Coronary artery (tissue), 2 donors: ENCODE measurements at places on chromosomes 11 and 22.

DNA sequence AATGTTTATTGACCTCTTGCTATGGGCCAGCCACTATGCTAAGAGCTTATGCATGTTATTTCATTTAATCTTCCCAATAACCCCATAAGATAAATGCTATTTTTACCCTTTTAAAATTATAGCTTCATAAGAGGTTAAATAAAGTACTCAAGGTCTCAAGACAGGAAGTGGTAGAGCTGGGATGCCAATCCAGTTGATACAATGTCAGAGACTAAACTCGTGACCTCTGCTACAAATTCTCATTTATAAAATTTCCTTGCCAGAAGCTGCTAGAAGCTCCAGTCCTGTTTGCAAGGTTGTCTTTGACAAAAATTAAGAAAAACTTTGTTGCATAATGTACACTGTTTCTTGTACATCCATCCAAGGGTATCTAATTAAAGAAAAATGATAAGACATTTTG is 265.9 kb upstream of the MPPED2 start:
- DNase-seq: no peak

DNA sequence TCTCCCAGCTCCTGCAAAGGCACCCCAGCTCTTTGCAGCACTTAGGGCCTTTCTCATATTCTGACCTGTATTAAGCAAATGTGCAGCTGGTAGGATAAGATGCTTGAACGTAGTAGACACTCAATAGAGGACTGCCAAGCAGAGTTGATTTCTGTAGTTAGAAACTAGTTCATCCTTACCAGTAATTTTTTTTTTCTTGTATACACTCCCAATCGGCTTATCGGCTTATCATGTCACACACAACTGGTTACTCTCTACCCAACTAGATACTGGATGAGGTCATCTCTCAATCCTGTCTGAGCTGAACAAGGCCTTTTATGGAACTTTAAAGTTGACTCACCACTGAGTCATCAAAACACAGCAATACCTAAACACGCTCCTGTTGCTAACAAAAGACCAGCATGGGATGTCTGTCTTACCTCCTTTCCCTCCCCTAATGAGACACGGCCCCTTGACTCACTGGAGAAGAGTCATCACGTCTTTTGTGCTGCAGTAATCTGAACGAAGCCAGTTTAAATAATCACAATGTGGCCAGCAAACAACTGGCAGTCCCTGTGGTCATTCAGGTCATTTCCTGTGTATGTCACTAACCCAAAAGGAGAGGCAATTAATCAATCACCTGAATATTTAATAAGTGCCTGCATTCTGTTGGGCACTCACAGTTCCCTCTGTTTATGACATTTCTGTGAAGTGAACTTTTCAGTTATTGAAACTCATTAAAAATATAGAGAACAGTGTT is 7.5 kb upstream of the WEE1 start:
- DNase-seq: peak; percentile 85

DNA sequence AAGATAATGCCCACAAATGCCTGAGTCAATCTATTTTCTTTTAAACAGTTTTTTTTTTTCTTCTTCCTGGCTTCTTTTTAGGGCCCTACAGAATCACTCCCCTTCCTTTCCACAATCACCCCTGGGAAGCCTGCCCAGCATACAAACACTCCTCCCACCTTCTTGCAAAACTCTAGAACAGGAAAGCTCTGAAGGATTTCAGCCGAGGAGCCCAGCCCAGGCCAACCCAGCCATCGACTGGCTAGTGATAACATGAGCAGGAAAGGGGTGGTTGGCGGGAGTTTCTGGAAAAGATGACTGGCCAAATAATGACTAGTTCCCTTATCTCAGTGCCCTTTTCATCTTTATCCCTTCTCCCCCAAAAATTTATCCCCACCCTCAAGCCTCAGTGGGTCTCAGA is 68.2 kb downstream of the USP35 start:
- DNase-seq: peak; percentile 89

DNA sequence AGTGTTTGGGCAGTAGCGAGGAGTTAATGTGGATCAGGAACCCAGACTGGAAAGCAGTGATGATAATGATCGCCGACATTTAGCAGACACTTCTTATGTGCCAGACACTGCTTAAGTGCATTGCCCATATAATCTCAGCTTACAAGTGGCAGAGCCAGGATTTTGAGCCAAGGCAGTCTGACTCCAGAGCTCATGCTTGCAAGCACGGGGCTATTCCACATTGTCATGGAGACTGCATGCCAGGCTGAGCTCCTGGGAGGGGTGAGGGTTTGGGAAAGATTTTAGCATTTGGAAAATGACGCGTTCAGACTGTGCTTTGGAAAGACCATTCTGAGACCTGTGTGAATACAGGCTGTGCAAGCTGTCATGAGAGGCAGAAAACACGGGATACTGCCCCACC is 302.7 kb downstream of the DDX10 start:
- DNase-seq: no peak

DNA sequence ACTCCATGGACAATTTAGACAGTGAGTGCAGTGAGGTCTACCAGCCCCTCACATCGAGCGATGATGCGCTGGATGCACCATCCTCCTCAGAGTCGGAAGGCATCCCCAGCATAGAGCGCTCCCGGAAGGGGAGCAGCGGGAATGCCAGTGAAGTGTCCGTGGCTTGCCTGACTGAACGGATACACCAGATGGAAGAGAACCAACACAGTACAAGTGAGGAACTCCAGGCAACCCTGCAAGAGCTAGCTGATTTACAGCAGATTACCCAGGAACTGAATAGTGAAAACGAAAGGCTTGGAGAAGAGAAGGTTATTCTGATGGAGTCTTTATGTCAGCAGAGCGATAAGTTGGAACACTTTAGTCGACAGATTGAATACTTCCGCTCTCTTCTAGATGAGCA is 51.4 kb downstream of the SPECC1L start:
- DNase-seq: no peak

GRCh38 chr22:48944751-48945620 is 882.7 kb downstream of the BRD1 start:
- peak; percentile 26 for DNase-seq

GRCh38 chr11:119608781-119609180 is 120.2 kb downstream of the NECTIN1 start:
- no peak for DNase-seq

DNA sequence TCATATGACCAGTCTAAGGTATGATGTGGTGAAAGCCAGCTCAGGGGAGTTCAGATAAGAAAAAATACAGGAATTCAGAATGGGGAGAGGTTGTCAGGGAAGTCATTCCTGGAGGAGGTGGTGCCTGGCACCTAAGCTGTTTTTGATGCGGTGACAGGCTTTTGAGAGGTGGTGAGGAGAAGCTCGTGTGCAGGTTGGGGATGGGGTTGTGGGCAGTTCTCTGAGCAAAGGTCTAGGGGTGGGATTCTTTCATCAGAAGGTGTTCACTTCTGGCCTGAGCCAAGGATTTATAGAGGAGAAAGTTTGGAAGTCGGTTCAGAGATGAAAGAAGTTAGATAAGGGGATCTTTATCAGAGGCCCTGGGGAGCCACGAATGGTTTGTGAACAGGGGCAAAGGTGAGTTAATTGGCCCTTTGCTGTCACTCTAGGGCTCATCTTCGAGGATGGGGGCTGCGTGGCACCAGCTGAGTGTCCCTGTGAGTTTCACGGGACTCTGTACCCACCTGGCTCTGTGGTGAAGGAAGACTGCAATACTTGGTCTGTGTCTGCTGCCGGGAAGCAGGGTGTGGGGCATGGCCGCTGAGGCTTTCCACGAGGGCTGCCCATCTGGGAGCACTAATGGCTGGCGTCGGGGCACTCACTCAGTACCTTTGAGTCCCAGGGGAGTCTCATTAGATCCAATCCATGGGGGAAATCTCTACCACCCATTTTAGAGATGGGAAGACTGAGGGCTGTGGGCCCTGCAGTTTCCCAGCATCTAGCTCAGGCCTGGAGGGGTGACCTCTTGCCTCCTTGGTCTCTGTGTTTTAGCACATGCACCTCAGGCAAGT is 13.4 kb downstream of the OTOG start:
- peak; percentile 56 for DNase-seq

DNA sequence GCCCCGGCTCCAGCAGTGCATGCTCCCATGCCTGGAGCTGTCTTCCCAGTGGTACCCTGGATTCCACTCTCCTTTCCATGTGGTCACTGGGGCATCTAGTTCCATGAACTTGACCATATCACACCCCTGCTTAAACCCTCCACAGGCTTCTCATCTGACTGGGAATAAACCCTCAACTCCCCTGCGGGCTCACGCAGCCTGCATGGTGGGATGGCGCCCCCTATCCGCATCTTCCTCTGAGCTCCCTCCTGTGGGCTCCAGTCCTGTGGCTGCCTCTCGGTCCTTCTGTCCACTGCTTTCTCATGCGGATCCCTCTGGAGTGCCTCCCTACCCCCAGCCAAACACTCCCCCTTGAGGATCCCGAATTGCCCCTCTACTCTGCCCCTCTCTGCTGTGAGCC is 41.4 kb upstream of the TTLL12 start:
- no peak for DNase-seq

DNA sequence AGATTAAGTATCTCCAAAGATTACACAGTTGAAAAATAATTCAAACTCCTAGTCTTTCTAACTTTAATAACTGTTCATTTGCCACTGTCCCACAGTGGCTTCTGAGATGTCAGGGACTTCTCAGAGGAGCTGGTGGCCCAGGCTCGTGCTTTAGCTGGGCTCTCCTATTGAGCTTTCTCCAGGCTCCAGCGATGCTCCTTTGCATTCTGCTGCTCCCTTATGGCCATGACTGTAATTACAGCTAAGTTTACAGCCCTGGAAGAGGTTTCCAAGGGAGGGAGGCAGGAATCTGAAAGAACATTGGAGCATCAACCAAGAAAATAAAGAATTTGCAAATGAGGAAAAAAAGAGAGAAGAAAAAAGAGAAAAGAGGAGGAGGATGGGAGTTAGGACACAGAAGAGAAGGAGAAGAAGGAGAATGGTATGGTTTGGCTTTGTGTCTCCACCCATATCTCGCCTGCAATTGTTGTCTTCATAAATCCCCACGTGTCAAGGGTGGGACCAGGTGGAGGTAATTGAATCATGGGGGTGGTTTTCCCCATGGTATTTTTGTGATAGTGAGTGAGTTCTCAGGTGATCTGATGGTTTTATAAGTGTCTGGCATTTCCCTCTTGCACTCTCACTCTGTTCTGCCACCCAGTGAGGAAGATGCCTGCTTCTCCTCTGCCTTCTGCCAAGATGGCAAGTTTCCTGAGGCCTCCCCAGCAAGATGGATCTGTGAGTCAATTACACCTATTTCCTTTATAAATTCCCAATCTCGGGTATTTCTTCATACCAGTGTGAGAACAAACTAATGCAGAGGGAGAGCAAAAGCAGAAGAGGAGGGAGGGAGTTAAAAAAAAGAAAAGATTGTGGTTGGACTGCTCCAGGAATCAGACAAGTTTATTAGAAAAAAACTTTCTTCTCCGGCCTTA is 857.0 kb downstream of the KCNA4 start:
- no peak for DNase-seq

GRCh38 chr22:29117799-29118477 is 45.1 kb downstream of the KREMEN1 start:
- DNase-seq: no peak

GRCh38 chr11:92253421-92253820 is 28.8 kb downstream of the FAT3 start:
- DNase-seq: no peak

- no peak for DNase-seq
Observed at GRCh38 chr11:101912823-101913284, 2.0 kb upstream of the CEP126 start.

GRCh38 chr11:111815489-111815888 is 49.3 kb upstream of the PPP2R1B start:
- DNase-seq: no peak

- DNase-seq: no peak
Observed at GRCh38 chr11:25824688-25825087, 507.2 kb upstream of the ANO3 start.

DNA sequence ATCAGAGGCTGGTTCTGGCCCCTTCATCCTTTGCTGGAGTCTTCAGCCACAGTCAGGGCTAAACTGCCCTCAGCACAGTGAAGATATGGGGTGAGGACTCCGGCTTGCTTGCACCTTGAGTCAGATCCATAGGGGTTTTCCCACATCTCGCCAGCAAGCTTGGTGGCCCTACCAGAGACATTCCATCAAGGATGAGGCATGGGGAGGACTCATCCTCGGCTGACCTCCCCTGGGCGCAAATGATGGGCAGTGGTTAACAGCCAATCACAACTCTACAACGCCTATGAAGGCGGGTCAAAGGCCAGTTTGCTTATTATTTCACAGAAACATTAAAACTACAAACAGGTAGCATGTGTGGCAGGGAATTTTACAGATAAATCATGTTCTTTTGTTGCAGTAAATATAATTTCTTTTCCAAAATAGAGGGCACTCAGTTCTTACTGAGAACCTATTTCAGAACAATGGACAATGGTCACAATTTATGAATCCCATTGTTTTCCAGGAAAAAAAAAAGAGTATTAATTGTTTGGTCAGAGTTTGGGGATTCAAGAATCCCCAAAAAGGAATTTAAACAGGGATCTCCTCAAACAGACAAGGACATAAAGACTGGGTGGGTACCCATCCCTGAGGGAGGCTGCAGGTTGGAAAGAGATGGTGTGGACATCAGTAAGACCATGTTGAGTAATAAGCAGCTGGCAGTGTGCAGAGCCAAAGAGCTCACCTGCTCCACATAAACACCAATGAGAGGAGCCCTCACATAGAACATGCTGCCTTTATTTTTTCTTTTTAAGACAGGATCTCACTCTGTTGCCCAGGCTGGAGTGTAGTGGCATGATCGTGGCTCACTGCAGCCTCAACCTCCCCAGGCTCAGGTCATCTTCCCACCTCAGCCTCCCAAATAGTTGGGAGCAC is 14.8 kb downstream of the PLAAT3 start:
- no peak for DNase-seq

GRCh38 chr11:18270102-18270501 is 4.0 kb downstream of the SAA1 start:
- DNase-seq: no peak

DNA sequence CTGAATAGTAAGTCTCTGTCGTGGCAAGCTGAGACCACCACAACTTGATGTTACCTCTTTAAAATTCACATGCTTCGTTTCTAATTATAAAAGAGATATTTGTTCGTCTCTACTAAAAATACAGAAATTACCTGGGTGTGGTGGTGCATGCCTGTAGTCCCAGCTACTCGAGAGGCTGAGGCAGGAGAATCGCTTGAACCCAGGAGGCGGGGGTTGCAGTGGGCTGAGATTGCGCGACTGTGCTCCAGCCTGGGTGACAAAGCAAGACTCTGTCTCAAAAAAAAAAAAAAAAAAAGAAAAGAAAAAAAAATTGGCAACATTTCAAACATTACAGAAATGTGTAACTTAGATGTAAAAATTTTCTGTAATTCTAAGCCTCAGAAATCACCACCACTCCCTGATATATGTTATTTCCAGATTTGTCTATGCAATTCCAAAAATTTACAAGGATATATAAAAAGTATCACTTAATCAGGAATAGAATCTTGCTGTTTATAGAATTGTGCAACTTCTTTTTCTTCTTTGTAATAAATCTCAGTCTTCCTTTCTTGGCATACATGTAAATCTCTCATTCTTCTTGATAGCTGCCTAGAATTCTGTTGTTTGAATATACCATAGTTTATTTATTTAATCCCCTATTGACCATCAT is 37.3 kb downstream of the C11orf96 start:
- DNase-seq: no peak

DNA sequence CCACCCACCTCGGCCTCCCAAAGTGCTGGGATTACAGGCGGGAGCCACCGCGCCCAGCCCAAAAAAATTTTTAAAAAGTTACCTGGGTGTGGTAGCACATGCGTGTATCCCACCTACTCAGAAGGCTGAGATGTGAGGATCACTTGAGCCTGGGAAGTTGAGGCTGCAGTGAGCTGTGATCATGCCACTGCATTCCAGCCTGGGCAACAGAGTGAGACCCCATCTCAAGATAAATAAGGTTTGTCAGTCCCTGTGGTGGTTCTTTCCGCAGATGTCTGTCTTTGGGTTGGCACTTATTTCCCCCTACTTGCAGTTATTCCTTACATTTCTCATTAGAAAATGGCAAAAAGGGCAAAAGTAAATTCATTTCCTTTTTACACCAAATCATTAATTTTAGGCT is 8.0 kb downstream of the MARK2 start:
- no peak for DNase-seq
